ENCODE measurements at places on chromosomes 12 and 14. TPM values are rescaled to one million over a fixed set of nuclear protein-coding genes. Genes with fewer than 3 reads are reported as not detected.

Gene PZP
- total RNA-seq = not detected

Gene TOMM20L
- not detected for total RNA-seq

Gene CPSF6
- 29.4 TPM for total RNA-seq

Gene NFYB
- total RNA-seq = 43.9 TPM

Gene TAS2R20
- total RNA-seq = 1.0 TPM

Gene SLCO1C1
- total RNA-seq = not detected

Gene KRT78
- total RNA-seq = not detected

Gene GUCY2C
- total RNA-seq = not detected

Gene COX14
- 66.3 TPM for total RNA-seq

Gene CCDC88C
- total RNA-seq = 1.6 TPM

Gene WSCD2
- not detected for total RNA-seq

Gene SYNDIG1L
- total RNA-seq = not detected

Gene PLXNC1
- 5.5 TPM for total RNA-seq

Gene CCT2
- total RNA-seq = 69.3 TPM

Gene AKAP6
- 0.05 TPM for total RNA-seq

Measured in cardiac ventricle fibroblast (primary cell).